Activated CD8-positive, alpha-beta T cell treated with anti-CD3 and anti-CD28 coated beads for 36 hours (primary cell): ENCODE measurements at places on chromosomes 3 and 15.
A peak's percentile ranks its signal among the peaks of the same experiment; 100 is the strongest.

- DNase-seq, result no peak
These were observed 14.5 kb downstream of the CORO2B start for GRCh38 chr15:68593341-68593740.

GRCh38 chr3:169138849-169139420, 524.6 kb downstream of the MECOM start:
- DNase-seq, result no peak

DNA sequence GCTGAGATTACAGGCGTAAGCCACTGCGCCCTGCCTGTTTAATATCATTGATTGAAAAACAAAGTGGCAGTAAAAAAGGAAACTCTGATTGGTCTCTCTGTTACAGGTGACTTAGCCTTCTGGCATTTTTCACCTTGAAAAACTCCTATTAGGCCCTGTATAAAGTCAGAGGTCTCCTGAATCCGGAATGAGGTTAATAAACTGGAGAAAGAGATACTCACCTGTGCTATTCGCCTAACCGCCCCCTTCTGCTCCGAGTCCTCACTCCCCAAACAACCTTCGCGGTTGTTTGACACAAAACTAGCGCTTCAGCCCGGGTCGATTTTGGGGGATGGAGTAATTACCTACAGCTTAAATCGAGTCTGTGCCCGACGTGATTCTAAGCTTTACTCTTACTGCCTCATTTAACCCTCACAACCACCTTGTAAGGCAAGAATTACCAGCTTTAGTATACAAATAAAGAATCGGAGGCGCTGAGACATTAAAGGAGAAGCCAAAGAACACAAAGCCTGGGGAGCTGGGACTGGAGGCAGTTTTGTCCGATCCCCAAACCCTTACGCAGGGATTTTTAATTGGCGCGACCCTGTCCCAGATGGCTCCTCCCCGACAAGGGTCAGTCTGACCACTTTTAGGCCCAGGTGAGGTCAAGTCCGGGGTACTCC, 441 bp downstream of the CEP70 start:
- DNase-seq, result no peak

DNA sequence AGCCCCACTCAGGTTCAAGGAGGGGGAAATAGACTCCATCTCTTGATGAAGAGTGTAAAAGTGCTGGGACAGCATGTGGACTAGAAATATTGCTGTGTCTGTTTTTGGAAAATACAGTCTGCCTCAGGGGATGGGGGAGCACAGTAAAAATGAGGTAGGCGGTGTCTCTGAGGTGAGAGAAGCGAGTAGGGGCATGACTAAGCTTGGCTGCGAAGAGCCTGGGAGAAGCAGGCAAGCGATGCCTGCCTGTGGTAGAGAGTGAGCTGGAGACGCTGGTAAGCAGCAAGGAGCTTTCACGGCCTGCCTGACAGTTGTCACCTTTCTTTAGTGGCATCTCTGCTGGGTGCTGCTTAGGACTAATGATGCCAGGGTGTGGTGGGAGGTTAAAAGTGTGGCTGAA, 49.0 kb upstream of the DCLK3 start:
- no peak for DNase-seq

- no peak for DNase-seq
These were observed 208.2 kb upstream of the MANF start for GRCh38 chr3:51176923-51177322.

DNA sequence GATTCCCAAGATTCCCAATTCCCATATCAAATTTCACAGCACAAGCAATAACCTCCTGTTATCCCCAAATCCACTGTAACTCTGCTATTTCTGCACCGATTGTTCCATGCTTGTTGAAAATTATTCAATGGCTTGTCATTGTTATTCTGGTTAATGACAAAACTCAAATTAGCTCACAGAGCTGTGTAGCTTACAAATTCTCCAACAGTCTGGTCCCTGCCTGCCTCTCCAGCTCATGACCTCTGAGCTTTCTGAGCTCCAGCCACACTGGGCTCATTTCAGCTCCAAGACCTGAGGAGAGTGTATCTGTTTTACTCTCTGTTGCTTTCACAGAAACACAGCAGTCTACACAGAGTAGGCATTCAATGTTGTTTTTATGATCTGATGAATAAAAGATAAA, 3.3 kb downstream of the DPPA2 start:
- no peak for DNase-seq

- DNase-seq, result no peak
These were observed 44.6 kb downstream of the TRIM71 start for GRCh38 chr3:32862247-32862935.

- peak; percentile 28 for DNase-seq
These were observed 26.3 kb upstream of the EDEM1 start for GRCh38 chr3:5160940-5161858.

DNA sequence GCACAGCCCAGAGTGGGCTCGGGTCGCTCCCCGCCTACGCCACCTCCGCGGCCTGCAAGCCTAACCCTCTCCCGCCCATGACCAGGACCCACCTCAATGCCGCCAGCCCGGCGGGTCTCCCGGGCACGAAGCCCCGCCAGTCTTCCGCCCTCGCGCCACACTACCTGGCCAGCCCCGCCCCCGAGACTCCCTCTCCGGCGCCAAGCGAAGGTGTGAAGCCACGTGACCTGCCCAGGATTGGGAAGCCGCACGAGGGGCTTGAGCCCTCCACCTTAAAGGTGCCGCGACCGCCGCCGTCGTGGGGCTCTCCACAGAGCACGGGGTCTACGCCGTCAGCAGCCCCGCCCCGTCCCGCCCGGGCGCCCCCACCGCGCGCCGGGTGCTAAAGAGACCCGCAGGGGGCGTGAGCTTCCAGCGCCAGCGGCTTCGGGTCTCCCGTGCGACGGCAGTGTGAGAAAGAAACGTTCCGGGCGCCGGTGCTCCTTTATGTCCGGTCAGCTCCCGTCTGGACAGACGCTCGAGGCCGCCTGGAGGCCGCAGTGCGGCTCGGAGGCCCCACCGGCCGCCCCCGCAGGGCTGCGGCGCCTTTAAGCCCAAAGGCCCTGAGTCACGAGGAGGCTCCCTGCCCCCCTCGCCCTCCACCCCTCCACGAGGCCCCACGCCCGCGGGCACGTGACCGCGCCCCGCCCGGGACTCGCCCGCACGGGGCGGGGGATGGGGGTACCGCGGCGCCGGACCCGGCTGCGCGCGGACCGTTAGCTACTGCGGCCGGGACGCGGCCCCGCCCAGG, at the start of gene CPEB1:
Gene CPEB1, minus strand, starts transcription at position 319 of the 790 bp plus-strand sequence. CDS start 18,904 bp downstream, outside the sequence.
- DNase-seq, result peak; percentile 55

DNA sequence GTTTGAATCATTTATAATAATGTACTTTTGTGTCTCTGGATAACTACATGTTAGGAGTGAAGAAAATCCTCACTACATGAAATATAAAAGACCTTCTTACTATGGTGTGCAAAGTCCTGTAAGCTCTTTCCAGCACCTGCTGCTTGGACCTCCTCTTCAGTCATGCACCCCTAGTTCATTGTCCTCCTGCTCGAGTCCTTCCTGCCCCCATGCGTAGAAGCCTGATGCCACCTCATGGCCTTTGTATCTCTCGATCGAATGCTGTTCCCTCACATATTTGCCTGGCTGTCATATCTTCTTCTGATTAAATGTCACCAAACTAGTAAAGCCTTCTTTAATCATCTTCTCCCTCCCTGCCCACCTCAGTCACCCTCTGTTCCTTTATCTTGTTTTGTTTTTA, 49.9 kb upstream of the SUCLG2 start:
- peak; percentile 15 for DNase-seq

DNA sequence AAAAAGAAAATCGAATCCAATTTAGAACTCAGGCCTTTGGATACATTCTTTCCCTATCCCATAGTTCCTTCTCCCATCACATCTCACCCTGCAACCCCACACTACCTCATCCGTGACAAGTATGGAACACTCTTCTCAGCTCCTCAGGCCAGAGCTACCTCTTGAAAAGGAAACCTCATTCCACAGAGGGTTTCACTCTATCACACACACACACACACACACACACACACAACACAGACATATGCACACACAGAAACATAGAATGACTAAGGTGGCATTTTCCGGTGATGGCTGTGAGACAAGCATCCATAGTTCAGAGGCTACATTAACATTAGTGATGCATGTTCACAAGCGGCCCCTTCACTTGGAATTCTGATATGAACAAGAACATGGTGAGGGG, 122.0 kb upstream of the HES1 start:
- no peak for DNase-seq

DNA sequence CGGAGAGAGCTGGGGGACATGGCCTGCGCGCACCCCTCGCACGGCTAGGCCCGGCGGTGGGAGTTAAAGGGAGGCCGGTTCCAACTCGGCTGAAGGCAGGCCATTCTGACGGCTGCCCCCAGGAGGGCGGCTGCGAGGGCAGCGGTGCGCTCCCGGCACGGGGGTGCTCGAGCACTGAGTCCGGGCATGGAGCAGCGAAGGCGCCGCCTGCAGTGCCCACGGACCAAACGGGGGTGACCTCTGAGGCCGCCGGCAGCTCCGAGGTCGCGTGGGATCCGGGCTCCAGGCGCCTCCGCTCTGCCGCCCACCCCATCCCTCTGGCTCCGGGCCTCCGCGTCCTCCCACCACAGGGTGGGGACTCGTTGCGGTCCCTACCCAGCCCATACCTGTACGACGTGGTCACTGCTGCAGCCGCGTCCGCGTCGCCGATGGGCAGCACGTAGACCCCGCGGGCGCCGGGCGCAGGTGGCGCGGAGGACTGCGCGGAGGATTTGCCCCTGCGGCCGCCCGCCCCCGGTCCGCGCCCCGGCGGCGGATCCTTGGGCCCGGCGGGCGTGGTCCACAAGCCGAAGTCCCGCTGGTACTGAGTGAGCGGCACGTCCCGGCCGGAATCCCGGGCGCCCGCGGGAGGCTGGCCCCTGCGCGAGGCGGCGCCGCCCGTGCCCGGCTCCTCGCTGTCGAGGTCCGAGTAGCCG, 469 bp downstream of the MAP6D1 start:
- peak; percentile 45 for DNase-seq

- DNase-seq, result no peak
These were observed 309.1 kb downstream of the TUSC7 start for GRCh38 chr3:117018655-117019054.

DNA sequence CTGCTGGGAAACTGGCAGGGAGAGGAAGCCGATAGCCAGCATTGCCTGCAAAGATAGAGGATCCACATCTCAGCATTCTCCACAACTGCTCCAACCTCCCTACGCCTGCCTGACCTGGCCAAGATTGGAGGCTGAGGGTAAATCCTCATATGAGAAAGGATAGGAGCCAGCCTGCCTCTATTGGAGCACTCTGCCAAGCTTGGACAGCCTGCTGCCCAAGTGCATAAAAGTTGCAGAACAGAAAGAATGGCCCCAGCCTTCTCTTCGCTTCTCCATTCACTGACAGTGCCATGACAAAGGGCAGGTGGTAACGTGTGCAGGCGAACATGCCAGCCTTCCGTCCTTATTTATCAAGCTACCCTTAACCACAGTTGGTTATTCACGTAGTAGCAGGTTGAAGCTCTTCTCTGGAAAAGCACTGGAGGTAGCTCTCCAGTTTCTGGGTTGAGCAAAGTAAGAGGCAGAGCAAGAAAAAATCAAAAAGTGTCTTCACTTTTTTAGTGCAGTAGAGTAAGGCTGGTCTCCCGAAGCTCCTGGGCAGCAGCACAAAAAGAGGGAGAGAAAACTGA, 4.3 kb downstream of the BMF start:
- DNase-seq, result no peak

GRCh38 chr15:66966256-66966655, 99.1 kb upstream of the SMAD3 start:
- no peak for DNase-seq

- no peak for DNase-seq
These were observed 189.2 kb downstream of the ATP10A start for GRCh38 chr15:25673972-25674371.

- no peak for DNase-seq
These were observed 200.2 kb upstream of the LINGO1 start for GRCh38 chr15:77832874-77833273.

DNA sequence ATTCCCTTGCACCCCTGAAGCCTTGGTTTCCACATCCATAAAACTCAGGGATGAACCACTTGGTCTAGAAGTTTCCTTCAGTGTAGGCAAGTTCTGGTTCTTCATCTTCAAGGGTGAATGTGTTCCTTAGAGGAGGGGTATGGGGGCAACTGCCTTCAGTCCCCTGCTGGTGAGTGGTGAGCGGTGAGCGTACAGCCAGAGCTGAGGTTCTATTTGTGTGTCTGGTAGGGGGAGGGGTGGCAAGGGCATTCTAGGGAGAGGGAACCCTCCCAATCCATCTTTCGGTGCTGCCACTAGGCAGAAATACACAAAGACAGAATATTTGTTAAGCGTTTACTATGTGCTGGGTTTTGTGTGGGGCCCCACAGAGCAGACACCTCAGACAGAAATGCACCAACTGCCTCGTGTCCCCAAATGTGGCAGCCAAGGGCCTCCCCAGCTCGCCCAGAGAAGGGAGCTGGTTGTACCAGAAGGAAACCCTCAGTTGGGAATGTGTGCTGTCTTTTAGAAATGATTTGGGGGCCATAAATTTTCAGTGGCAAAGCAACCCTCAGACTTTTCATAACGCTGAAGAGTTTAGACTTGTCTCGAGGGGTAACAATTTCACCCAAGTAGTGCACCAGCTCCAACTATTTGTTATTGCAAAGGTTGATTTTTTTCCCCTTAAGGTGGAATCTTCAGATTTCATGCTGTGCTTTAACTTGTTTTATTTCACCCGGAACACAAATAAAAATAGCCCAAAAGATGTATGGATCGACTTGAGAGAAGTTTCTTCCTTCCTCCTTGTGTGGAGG, 137.6 kb downstream of the FBLN2 start:
- no peak for DNase-seq

DNA sequence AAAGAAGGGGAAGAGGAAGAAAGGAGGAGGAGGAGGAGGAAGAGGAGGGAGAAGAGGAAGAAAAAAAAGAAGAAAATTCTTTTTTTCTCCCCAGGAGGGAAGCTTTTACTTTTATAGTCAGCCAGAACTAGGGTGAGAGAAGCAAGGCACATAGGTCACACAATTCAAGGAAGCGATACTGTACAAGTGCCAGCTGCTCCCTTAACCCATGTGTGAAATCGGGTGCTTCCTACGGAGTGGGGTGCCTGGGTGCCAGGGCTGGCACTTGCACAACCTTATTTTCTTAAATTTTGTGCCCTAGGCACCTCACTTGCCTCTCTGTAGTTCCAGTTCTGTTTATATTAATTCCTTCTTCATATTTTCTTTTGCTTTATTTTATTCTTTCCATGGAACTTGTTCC, 150.4 kb downstream of the LIPC start:
- no peak for DNase-seq

GRCh38 chr3:44339181-44340057, 853 bp downstream of the TCAIM start:
- DNase-seq, result no peak

GRCh38 chr15:33934921-33935320, 33.4 kb upstream of the CHRM5 start:
- DNase-seq, result no peak

GRCh38 chr3:2937592-2937991, 172.6 kb downstream of the IL5RA start:
- no peak for DNase-seq

GRCh38 chr3:127384717-127385539, 97.1 kb upstream of the PRR20G start:
- no peak for DNase-seq

- DNase-seq, result no peak
These were observed 28.5 kb upstream of the CFAP161 start for GRCh38 chr15:81105545-81105944.
